ENCODE measurements at places on chromosomes 12 and 14. TPM values are rescaled to one million over a fixed set of nuclear protein-coding genes. Genes with fewer than 3 reads are reported as not detected.

Gene CIROP
- total RNA-seq = not detected

Gene ING4
- 64.3 TPM for total RNA-seq

Gene RASAL1
- total RNA-seq = not detected

Gene RNU4-1
- total RNA-seq = under 0.01 TPM

Gene RPS6KL1
- 1.4 TPM for total RNA-seq

Gene TOGARAM1
- total RNA-seq = 16.6 TPM

Gene IL22
- total RNA-seq = not detected

Gene RNASE3
- not detected for total RNA-seq
